ENCODE measurements at places on chromosomes 11 and 22.

DNA sequence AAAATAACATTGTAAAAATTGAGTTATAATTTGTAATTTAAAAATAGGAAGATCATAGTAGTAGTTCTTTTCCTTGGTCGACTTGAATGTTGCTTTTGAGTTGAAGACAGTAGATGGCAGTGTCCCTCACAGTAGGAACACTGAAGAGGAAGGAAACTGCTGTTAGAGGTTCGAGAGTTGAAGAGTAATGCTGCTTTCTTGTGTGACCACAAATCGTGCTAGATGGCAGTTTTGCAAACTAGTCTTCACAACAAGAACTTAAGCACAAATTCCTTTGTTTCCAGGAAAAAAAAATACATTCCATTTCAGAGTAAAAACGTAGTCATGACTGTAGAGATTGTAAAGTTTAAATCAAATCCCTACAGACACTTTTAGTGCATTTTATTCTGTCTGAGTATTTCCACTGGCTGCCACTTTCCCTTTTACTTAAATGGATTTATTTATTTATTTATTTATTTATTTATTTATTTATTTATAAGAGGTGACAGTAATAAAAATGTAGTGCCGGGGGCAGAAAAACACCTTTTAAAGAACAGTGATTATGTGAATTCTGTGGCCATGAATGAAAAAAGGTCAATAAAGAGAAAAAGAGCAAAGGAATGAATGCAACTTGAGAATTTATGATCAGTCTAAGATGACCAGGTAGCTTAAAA lies 54.6 kb downstream of the SPECC1L start:
- peak; percentile 16 for DNase-seq

- no peak for DNase-seq
Measured at GRCh38 chr11:42444406-42444805, 867.4 kb upstream of the API5 start.

DNA sequence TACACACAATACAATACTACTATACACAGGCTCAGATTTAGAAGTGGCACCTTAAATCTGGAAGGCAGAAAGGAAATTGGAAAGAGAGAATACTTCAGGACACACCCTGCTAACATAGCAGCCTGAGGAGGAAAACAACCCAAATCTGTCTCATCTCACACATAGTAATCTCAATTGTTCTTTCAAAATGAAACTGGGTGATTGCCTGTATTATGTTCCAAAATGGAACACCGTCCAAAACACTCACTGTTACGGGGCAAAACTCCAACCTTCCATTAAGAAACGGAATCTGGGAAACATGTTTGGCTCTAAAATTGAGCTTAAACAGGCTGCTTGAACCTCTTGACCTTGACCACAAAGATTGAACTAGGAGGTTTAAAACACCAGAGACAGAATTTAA lies 572.6 kb downstream of the OPCML start:
- DNase-seq = no peak

- DNase-seq = no peak
Measured at GRCh38 chr11:86513138-86513537, 138.5 kb downstream of the CCDC81 start.

DNA sequence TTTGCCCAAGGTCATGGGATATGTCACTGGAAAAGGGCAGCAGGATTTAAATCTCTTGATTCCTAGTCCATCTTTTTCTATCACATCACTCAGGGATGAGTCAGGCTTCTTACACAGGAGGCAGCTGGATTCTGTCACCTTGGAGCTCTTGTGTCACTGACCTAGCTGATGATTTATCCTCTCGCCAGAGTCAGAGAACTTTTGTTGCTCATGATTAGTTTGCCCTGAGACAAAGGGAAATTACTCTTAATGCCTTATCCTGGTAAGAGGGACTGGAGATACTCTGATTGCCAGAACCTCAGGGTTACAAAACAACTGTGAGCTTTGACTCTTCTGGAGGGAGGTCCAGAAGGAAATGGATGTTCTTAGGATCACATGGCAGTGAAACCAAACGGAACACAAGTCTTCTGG lies 10.1 kb downstream of the COA4 start:
- DNase-seq = no peak

- no peak for DNase-seq
Measured at GRCh38 chr11:122488892-122489706, 166.4 kb upstream of the UBASH3B start.

- no peak for DNase-seq
Measured at GRCh38 chr11:63918507-63919191, 1.7 kb upstream of the RCOR2 start.

GRCh38 chr11:59669611-59670009 lies 773 bp upstream of the PATL1 start:
- DNase-seq = no peak

DNA sequence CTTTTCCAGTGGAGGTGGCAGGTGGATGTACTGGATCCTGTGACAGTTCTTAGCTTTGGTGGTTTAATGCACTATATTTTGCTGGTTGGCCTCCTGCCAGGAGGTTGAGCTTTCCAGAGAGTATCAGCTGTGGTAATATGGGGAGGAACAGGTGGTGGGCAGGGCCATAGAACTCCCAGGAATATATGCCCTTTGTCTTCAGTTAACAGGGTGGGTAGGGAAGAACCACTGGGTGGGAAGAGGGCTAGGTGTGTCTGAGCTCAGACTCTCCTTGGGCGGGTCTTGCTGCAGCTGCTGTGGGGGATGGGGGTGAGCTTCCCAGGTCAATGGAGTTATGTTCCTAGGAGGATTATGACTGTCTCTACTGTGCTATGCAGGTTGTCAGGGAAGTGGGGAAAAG lies 203.8 kb downstream of the DLG2 start:
- DNase-seq = no peak

DNA sequence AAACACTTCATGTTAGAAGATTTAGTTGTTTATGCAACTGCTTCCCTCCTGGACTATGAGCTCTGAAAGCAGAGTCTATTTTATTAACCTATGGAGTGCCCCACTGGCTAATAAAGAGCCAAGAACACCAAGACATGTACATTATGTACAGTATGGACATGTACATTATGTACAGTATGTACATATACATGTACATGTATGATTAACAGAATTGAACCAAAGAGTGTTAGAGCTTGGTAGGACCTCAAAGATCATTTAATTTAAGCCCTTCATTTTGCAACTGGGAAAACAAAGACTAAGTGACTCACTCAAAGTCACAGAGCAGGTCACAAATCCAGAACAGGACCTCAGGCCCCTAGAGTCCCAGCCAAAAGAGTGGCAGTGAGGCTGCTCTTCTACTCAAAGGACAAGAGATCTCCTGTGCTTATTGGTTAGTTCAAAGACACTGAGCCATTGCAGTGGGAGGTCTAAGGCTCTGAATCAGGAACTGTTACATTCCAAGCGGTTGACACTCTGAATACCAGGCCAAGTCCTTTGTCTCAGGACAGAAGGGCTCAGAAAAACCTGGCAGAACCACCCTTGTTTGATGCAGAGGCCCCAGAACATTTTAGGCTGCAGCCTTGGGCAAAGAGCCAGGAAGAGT lies 103.8 kb downstream of the FAM168A start:
- no peak for DNase-seq

GRCh38 chr22:27808451-27809225 lies 7.1 kb upstream of the MN1 start:
- DNase-seq = no peak

DNA sequence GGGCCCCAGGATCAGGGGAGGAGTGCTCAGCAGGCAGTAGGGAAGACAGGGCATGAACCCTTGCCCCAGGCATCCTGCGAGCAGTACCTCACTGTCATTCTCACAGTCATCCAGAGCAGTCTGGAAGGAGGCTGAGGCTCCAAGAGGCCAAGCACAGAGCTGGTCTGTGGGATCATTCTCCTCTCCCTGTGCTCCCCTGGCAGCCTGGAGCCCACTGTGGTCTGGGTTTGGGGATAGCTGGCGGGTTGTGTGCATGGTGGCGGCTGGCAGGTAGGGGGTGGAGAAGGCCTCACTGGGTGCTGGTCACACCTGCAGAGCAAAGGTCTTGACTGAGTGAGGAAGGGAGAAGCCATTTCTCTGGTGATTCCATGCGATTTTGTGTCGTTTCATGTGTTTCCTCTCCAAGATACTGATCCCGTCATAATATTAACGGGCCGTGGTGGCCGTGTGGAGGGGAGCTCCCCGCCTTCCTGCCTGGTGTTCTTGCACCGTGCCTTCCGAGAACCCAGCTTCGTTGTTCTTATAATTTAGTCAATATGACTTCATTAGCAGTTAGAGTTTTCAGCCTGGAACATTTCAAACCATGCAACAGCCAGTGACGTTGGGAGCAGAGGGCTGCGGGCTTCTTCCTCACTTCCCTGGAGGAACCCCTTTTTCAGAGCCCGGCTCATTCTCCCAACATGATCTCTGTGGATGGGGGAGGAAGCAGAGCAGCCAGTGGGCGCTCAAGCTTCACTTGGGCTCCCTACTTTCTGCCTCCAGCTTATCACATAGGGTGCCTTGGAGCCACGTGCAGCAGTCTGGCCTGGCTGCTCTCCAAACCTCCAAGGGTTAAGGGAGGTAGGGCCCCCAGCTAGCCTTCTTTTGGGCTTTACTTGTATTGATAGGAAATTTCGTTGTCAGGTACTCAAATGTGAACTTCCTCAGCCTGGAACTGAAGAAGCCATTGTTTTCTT lies 20.8 kb upstream of the ADORA2A start:
- peak; percentile 21 for DNase-seq

DNA sequence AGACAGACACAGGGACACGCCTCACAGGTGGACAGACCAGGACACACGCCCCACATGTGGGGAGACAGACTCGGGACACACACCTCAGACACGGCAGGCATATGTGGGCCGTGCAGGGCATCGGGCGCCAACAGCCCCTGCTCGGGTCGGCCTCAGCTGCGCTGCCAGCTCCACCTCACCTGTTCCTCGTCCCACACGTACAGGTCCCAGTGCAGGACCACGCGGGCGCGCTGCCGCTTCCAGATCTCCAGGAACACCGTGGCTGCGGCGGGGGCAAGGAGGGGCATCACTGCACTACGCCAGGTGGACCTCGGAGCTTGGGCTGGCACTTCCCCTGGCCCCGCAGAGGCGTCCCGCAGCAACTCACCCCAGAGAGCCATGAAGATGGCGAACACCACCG lies 12.4 kb downstream of the ANO9 start:
- no peak for DNase-seq

GRCh38 chr11:43532041-43532440 lies 148.5 kb upstream of the HSD17B12 start:
- DNase-seq = no peak

- DNase-seq = no peak
Measured at GRCh38 chr11:128588093-128588492, 735 bp upstream of the ETS1 start.

GRCh38 chr22:30025221-30025620 lies 55.0 kb upstream of the HORMAD2 start:
- DNase-seq = no peak

DNA sequence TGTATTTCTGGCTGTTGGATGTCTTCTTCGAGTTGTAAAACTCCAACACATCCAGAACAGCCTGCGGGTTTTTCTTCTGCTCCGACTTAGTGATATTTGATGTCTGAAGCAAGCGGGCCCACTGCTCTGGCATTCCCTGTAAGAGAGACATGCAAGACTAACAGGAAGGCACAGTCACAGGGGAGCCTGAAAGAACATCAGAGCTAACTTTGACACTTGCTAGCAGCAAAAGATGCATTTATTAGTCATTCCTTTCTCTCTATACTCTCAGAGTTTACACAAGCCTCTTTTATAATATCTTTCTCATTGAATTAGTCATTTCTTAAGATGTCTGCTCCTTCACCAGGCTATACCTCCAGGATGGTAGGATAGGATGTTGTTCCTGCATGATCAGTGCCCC lies 77.8 kb upstream of the GDPD4 start:
- DNase-seq = no peak

DNA sequence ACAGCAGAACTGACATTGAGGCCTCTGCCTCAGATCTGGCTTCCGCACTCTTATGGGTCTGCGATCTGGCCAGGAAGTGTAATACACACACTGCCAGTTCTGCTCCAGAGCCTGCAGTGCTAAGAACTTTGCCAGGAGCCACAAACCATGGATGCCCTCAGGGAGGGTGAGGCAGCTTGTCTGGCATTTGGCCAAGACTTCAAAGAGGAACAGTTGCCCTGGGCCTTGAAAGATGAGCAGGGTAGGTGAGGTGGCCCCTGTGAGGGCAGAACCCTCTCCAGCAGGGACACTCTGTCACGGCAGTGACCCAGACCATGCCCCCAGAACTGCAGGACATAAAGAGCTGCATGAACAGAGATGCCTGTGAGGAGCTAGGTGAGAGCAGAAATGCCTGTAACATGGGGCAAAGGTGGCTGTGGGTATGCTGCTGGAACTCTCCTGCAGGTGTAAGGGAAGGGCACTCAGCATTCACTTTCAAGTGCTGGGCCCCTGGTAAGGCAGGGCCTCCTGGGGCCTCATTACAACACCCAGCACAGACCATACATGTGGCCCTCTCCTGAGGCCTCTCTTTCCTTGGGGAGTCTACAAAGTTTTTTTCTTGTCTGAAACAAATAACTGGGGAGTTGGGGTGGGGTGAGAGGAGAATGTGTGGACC lies 47.3 kb downstream of the NEU3 start:
- DNase-seq = no peak

GRCh38 chr22:36156515-36157419 lies 3.8 kb downstream of the APOL3 start:
- peak; percentile 54 for DNase-seq

GRCh38 chr22:46058591-46059519 lies 81.9 kb upstream of the WNT7B start:
- no peak for DNase-seq

DNA sequence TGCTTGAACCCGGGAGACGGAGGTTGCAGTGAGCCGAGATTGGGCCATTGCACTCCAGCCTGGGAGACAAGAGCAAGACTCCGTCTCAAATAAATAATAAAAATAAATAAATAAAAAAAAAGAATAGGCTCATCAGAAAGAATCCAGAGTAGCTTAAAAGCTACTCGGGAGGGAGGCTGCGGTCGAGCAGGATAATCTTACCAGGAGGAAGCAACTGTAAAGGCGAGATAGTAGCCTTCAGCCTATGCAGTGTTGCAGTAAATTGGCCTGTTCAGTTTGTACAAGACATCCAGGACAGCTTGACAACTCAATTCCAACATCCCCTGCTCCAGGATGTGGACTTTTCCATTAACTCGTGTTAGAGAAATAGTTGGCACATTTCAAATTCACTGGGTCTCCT lies 1164.7 kb downstream of the LRRC4C start:
- no peak for DNase-seq
